ENCODE measurements at places on chromosomes 6 and 20. TPM values are rescaled to one million over a fixed set of nuclear protein-coding genes. Genes with fewer than 3 reads are reported as not detected.

The BNIP5 gene
- total RNA-seq = not detected

The ZNF512B gene
- total RNA-seq = 13.8 TPM

DNA sequence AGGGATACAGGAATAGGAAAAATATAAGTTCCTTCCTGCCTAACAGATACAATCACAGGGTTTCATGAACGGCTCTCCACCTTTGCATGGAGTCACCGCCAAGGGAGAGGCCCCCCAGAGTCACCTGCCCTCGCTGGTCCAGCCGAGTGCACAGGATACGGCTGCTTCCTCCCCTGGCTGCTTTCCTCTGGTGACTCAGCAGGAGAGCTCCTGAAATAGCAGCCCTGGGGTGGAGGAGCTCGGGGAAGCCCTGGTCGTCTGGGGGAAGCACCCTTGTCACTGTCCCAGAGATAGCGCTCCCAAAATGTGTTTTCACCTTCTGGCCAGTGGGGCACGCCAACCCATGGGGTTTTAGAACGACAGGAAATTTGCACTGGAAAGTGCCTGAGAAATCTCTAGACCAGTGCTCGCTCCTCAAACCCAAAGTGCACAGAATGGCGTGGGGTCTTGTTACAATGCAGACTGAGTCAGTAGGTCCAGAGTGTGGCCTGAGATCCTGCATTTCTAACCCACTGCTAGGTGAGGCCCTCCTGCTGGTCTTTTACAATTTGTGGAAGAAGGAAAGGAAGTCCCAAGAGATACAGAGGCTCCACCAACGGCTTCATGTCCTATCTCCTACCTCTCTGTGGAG lies 35.9 kb upstream of the FAM50B start:
- peak overlapping the region; percentile 47 for H3K4me3 ChIP-seq
- peak overlapping the region; percentile 25 for H3K27ac ChIP-seq
- peaks cover 34% of the 10 kb centered on the region for H3K4me1 ChIP-seq
- H3K27me3 ChIP-seq = no peaks in the 10 kb centered on the region
- H3K36me3 ChIP-seq = no peaks in the 10 kb centered on the region

The SLC44A4 gene
- not detected for total RNA-seq

GRCh38 chr6:136846046-136846445 lies 23.7 kb downstream of the PEX7 start:
- no peaks in the 10 kb centered on the region for H3K27me3 ChIP-seq
- H3K36me3 ChIP-seq = no peaks in the 10 kb centered on the region
- H3K4me3 ChIP-seq = no peak overlapping the region

- no peaks in the 10 kb centered on the region for H3K36me3 ChIP-seq
- peaks cover 4% of the 10 kb centered on the region for H3K4me1 ChIP-seq
- H3K4me3 ChIP-seq = no peak overlapping the region
- no peaks in the 10 kb centered on the region for H3K27me3 ChIP-seq
- H3K27ac ChIP-seq = no peak overlapping the region
Measured at GRCh38 chr6:14921170-14921569, 324.7 kb upstream of the JARID2 start.
